A549 treated with Mapracorat at 1 μM for 4 hours (cell line): ENCODE measurements at places on chromosomes 16 and 17. TPM values are rescaled to one million over a fixed set of nuclear protein-coding genes. Genes with fewer than 3 reads are reported as not detected.

The CARD14 gene
- total RNA-seq: 0.11 to 0.50 TPM (median 0.30 TPM) in 5 replicates

The HLF gene
- 0.08 to 0.23 TPM (median 0.18 TPM) in 5 replicates for total RNA-seq

The PDE6G gene
- total RNA-seq: 1.4 to 3.3 TPM (median 2.0 TPM) in 5 replicates

The PRAC1 gene
- not detected in 5 replicates for total RNA-seq

The GGA2 gene
- total RNA-seq: 25.3 to 30.5 TPM (median 29.1 TPM) in 5 replicates

The ARL5C gene
- not detected in 5 replicates for total RNA-seq

The CLDN7 gene
- total RNA-seq: 1.5 to 3.0 TPM (median 2.0 TPM) in 5 replicates

The UNC119 gene
- total RNA-seq: 24.1 to 32.8 TPM (median 30.7 TPM) in 5 replicates

The TBC1D3I gene
- total RNA-seq: 0.23 to 0.35 TPM (median 0.27 TPM) in 3 of 5 replicates, not detected in the others

The MLKL gene
- 31.9 to 37.6 TPM (median 36.7 TPM) in 5 replicates for total RNA-seq

The PRKCB gene
- total RNA-seq: 0.07 to 0.38 TPM (median 0.18 TPM) in 5 replicates

The SEPTIN1 gene
- total RNA-seq: 1.00 to 2.6 TPM (median 1.9 TPM) in 5 replicates

The SNN gene
- total RNA-seq: 14.7 to 19.4 TPM (median 18.1 TPM) in 5 replicates

The TNS4 gene
- 196 to 254 TPM (median 237 TPM) in 5 replicates for total RNA-seq

The CDK5RAP3 gene
- total RNA-seq: 103 to 132 TPM (median 112 TPM) in 5 replicates

The SULT1A2 gene
- 0.11 to 0.19 TPM (median 0.16 TPM) in 4 of 5 replicates, not detected in the other for total RNA-seq

The MYH8 gene
- not detected in 5 replicates for total RNA-seq

The CBFA2T3 gene
- 0.40 to 0.86 TPM (median 0.63 TPM) in 5 replicates for total RNA-seq

The TBC1D3D gene
- 0.09 to 0.16 TPM in 2 of 5 replicates, not detected in the others for total RNA-seq

The SLC47A2 gene
- total RNA-seq: 0.08 to 0.23 TPM (median 0.13 TPM) in 4 of 5 replicates, not detected in the other

The UNC13D gene
- total RNA-seq: 2.8 to 6.6 TPM (median 6.2 TPM) in 5 replicates
